ENCODE measurements at places on chromosomes 2 and 18. TPM values are rescaled to one million over a fixed set of nuclear protein-coding genes. Genes with fewer than 3 reads are reported as not detected.
A peak's percentile ranks its signal among the peaks of the same experiment; 100 is the strongest.

The TMEM178A gene
- polyA plus RNA-seq = 0.60 TPM

The PAIP2B gene
- 0.20 TPM for polyA plus RNA-seq

The RMC1 gene
- 26.4 TPM for polyA plus RNA-seq

The ACMSD gene
- not detected for polyA plus RNA-seq

The IL36B gene
- polyA plus RNA-seq = not detected

DNA sequence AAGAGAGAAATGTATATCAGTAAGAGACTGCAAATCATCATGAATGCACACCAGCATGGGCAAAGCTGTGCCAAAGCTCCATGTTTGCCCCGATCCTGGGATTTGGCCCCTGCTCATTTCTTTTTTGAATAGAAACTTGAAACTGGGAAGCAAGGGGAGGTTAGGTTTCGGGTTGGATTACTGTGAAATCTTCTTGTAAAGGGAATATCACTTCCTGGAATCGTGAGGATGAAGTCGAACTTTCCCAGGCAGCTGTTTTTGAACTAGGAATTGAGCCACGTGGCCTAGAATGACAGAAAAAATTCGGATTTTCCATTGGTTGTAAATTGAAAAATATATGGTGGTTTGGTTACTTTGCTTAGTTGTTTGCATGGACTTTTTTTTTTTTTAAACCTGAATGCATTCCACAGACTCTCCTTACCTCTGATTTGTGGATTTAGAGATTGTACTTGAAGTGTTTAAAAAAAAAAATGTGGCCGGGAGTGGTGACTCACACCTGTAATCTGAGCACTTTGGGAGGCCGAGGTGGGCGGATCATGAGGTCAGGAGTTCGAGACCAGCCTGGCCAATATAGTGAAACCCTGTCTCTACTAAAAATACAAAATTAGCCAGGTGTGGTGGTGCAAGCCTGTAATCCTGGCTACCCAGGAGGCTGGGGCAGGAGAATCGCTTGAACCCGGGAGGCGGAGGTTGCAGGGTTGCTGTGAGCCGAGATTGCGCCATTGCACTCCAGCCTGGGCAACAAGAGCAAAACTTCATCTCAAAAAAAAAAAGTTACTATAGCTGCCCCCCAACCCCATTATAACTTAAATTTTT is 32.1 kb downstream of the GRHL1 start:
- peaks cover 25% of the 10 kb centered on the region for H3K4me1 ChIP-seq
- no peak for DNase-seq
- H3K27ac ChIP-seq = peak overlapping the region; percentile 11
- H3K27me3 ChIP-seq = no peaks in the 10 kb centered on the region

GRCh38 chr18:54877076-54877475 is 48.8 kb downstream of the RAB27B start:
- no peak overlapping the region for H3K27ac ChIP-seq
- no peak overlapping the region for H3K4me3 ChIP-seq

GRCh38 chr18:79567481-79568147 is 112.0 kb upstream of the CTDP1 start:
- no peak for DNase-seq
- peaks cover 33% of the 10 kb centered on the region for H3K27me3 ChIP-seq
- no peak overlapping the region for H3K4me3 ChIP-seq
- no peak overlapping the region for H3K27ac ChIP-seq

GRCh38 chr18:43596105-43596712 is 318.9 kb upstream of the SYT4 start:
- H3K27ac ChIP-seq = no peak overlapping the region
- H3K4me3 ChIP-seq = no peak overlapping the region
- peak; percentile 61 for DNase-seq
- no peaks in the 10 kb centered on the region for H3K27me3 ChIP-seq

- H3K27ac ChIP-seq = peak overlapping the region; percentile 53
- no peak overlapping the region for H3K4me3 ChIP-seq
- H3K4me1 ChIP-seq = peaks cover 16% of the 10 kb centered on the region
These were observed 35.1 kb downstream of the REEP1 start for GRCh38 chr2:86302320-86302719.

Data from SK-N-SH (cell line).